Fibroblast of lung (primary cell): ENCODE measurements at places on chromosomes 6 and 20.

GRCh38 chr20:23507346-23507745 lies 16.4 kb downstream of the CST8 start:
- H3K4me1 ChIP-seq: no peaks in the 10 kb centered on the region
- H3K27me3 ChIP-seq: no peaks in the 10 kb centered on the region
- no peak overlapping the region for H3K27ac ChIP-seq
- H3K36me3 ChIP-seq: no peaks in the 10 kb centered on the region
- DNase-seq: no peak

DNA sequence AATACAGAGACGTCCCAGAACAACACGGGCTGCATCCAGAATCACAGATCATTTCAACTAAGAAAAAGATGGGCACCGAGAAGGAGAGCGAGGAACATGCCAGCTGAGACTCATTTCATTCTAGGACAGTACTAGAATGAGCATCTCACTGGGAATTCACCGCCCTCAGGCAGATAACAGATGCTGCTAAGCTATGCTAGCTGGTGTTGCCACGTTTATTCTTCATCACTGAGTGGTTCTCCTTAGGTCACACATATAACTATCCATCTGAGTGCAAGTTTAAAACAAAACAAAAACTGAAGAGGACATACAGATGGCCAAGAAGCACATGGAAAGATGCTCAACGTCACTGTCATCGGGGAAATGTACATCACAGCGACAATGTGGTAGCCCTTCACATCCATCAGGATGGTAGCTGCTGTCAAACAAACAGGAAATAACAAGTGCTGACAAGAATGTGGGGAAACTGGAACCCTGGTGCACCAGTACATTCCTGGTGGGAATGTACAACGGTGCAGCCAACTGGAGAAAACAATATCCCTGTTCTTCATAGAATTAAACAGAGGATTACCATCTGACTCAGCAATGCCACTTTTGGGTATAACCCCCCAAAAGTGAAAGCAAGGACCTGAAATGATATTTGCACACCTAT lies 97.6 kb downstream of the SLC22A23 start:
- no peak for DNase-seq
- peaks cover 4% of the 10 kb centered on the region for H3K27me3 ChIP-seq
- no peaks in the 10 kb centered on the region for H3K36me3 ChIP-seq
- peaks cover 2% of the 10 kb centered on the region for H3K4me1 ChIP-seq
- H3K27ac ChIP-seq: no peak overlapping the region
- H3K4me3 ChIP-seq: no peak overlapping the region

DNA sequence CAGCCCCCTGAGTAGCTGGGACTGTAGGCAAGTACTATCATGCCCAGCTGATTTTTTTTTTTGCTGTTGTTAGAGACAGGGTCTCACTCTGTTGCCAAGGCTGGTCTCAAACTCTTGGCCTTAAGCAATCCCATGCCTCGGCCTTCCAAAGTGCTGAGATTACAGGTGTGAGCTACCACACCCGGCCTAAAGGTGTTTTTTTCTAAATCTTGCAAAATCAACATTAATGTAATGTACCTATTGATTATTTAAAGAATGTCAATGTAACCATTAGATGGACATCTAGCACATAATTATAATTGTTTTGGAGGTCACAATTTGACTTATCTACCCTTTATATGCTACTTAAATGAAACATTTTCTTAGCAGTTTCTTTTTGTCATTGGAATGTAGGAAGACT lies 126.1 kb downstream of the PHACTR1 start:
- H3K27ac ChIP-seq: no peak overlapping the region
- H3K4me1 ChIP-seq: no peaks in the 10 kb centered on the region
- H3K36me3 ChIP-seq: no peaks in the 10 kb centered on the region
- H3K27me3 ChIP-seq: no peaks in the 10 kb centered on the region
- DNase-seq: no peak

- DNase-seq: peak; percentile 59
- H3K4me3 ChIP-seq: no peak overlapping the region
- no peaks in the 10 kb centered on the region for H3K27me3 ChIP-seq
- no peaks in the 10 kb centered on the region for H3K36me3 ChIP-seq
Observed at GRCh38 chr6:126027601-126028000, 41.3 kb downstream of the TRMT11 start.

- no peak for DNase-seq
- no peak overlapping the region for H3K27ac ChIP-seq
- no peaks in the 10 kb centered on the region for H3K36me3 ChIP-seq
- H3K4me1 ChIP-seq: no peaks in the 10 kb centered on the region
- no peak overlapping the region for H3K4me3 ChIP-seq
- no peaks in the 10 kb centered on the region for H3K27me3 ChIP-seq
Observed at GRCh38 chr6:6508643-6509042, 79.9 kb upstream of the LY86 start.

DNA sequence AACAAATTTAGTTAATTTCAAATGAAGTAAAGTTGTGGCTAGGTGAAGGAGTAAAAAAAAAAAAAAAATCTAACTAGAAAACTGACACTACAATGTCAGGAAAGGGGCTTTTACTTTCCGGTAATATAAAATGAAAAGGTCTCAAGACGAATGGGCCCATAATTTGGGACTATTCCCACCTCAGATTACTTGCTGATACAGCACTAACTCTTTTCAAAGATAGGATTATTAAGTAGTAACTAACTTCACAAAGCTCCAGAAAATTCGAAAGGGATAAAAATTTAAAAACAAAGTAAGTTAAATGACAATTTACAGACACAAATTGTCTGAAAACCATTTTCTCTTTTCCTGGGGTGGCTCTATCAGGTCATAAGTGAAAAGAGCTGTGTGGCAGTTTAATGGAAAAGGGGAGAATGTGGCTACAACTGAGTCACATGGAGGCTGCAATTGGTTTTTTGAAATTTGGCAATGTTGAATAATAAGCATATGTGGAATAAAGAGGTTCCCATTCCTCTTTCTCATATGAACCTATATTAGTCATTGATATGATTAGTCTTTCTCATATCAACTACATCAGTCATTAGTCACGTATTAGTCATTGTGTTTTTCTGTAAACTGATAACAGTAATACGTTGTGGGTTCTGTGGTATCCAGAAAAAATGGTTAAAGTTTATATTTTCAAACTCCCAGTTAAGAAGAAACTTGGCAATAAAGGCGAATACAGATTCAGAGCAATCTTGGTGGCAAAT lies 78.0 kb downstream of the RWDD2A start:
- peak; percentile 92 for DNase-seq
- no peaks in the 10 kb centered on the region for H3K36me3 ChIP-seq
- H3K4me3 ChIP-seq: no peak overlapping the region
